Activated T-helper 17 cell treated with anti-CD3 and anti-CD28 coated beads, Interleukin-2, amount 50 U/mL, for 72 hours (primary cell): ENCODE measurements at places on chromosomes 3 and 15. TPM values are rescaled to one million over a fixed set of nuclear protein-coding genes. Genes with fewer than 3 reads are reported as not detected.

Gene KIF7
- 0.11 TPM for total RNA-seq

Gene ATP13A5
- not detected for total RNA-seq

Gene ROPN1B
- total RNA-seq: not detected

Gene TMEM40
- total RNA-seq: not detected

Gene NXPE3
- total RNA-seq: 13.9 TPM

Gene ITIH3
- not detected for total RNA-seq

Gene WDR72
- not detected for total RNA-seq

Gene DPPA4
- not detected for total RNA-seq

Gene NFKBIZ
- total RNA-seq: 123 TPM

Gene MYRIP
- not detected for total RNA-seq

Gene CCR3
- not detected for total RNA-seq

Gene PHC3
- 65.8 TPM for total RNA-seq

Gene CCDC33
- not detected for total RNA-seq
